ENCODE measurements at places on chromosomes 6 and 20.

- no peaks in the 10 kb centered on the region for H3K27me3 ChIP-seq
- peak overlapping the region; percentile 21 for H3K4me3 ChIP-seq
- DNase-seq, result peak; percentile 74
- no peaks in the 10 kb centered on the region for H3K36me3 ChIP-seq
Measured at GRCh38 chr6:148144917-148145521, 197.6 kb upstream of the SASH1 start.

GRCh38 chr6:36247693-36248092 is 22.2 kb upstream of the PNPLA1 start:
- peaks cover 12% of the 10 kb centered on the region for H3K4me1 ChIP-seq
- peak; percentile 66 for DNase-seq
- H3K4me3 ChIP-seq, result no peak overlapping the region
- no peak overlapping the region for H3K27ac ChIP-seq

GRCh38 chr20:54014293-54014926 is 56.0 kb downstream of the BCAS1 start:
- no peaks in the 10 kb centered on the region for H3K36me3 ChIP-seq
- no peak overlapping the region for H3K4me3 ChIP-seq
- no peaks in the 10 kb centered on the region for H3K4me1 ChIP-seq
- DNase-seq, result no peak

DNA sequence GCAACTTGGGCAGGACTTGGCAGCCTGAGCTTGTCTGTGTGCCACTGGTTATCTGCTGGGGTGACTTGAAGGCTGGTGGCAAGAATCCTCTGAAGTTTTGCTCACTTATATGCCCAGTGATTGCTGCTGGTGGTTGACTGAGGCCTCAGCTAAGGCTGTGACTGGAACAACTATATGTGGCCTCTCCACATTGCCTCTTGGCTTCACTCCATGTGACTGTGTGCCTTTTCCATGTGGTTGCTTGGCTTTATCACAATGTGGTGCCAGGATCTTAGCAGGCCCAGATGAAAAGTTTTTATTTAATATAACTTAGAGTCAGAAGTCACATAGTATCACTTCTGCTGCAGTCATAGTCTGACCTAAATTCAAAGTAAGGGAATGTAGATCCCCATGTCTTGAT is 104.5 kb downstream of the ADAT2 start:
- no peak for DNase-seq
- peak overlapping the region; percentile 30 for H3K27ac ChIP-seq
- no peaks in the 10 kb centered on the region for H3K4me1 ChIP-seq
- H3K4me3 ChIP-seq, result no peak overlapping the region

- H3K27ac ChIP-seq, result no peak overlapping the region
- H3K4me3 ChIP-seq, result no peak overlapping the region
- peaks cover 18% of the 10 kb centered on the region for H3K4me1 ChIP-seq
- no peaks in the 10 kb centered on the region for H3K36me3 ChIP-seq
- no peaks in the 10 kb centered on the region for H3K27me3 ChIP-seq
- no peak for DNase-seq
Measured at GRCh38 chr20:44643596-44644229, 7.8 kb downstream of the ADA start.

DNA sequence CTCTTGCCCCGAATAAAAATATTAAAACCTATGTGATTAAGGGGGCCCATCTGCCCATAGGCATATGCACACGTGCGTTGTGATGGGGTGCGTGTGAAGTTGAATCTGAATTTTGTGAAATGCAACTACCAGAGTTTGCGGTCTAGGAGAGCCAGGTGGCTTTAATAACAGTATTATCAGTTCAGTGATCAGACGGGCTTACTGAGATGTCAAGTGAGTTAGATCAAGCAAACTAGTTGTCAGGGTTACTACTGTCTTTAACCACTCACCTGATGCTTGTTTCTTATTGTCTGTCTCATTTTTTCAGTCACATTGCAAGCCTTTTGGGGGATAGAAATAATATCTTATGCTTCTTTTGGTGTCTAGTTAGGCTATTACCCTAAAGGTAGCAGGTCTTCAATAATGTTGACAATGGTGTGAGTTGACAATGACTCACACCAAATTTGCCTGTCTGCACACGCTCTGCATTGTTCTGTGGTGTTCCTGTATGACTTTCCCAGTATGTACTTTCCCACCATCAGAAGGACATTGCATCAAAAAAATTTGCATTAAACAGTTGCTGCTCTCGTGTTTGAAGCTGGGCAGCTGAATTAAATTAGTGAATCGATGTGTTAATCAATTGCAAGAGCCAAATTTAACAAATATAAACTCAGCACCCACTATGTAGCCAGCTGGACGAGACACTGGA is 103.1 kb upstream of the NAA20 start:
- H3K27ac ChIP-seq, result no peak overlapping the region
- DNase-seq, result no peak
- no peaks in the 10 kb centered on the region for H3K4me1 ChIP-seq
- no peaks in the 10 kb centered on the region for H3K27me3 ChIP-seq

DNA sequence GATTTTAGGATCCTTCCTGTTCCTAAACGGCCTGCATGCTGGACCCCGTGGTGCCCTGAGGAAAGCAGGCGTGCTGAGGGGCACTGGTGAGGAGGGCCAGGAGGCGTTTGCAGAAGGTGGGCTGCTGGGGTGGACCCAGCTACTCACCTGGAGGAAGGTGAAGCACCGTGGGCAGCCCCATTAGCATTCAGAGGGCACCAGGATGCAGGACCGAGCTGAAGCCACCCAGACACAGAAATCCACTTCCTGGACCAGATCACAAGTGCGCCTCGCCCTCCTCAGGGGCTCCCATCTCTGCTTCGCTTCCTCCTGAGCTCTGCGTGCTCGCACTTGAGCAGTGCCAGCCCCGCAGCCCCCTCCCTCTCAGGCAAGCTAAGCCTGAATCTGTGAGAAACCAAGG is 187.0 kb downstream of the SYNDIG1 start:
- no peak overlapping the region for H3K27ac ChIP-seq
- no peaks in the 10 kb centered on the region for H3K36me3 ChIP-seq
- H3K4me3 ChIP-seq, result no peak overlapping the region
- peaks cover 28% of the 10 kb centered on the region for H3K4me1 ChIP-seq

- H3K4me1 ChIP-seq, result no peaks in the 10 kb centered on the region
- H3K4me3 ChIP-seq, result no peak overlapping the region
- no peaks in the 10 kb centered on the region for H3K36me3 ChIP-seq
- no peak for DNase-seq
- no peaks in the 10 kb centered on the region for H3K27me3 ChIP-seq
Measured at GRCh38 chr6:34714663-34715062, 18.1 kb upstream of the ILRUN start.

- H3K4me1 ChIP-seq, result peaks cover 73% of the 10 kb centered on the region
- peak overlapping the region; percentile 55 for H3K27ac ChIP-seq
- H3K4me3 ChIP-seq, result no peak overlapping the region
- H3K27me3 ChIP-seq, result no peaks in the 10 kb centered on the region
- no peaks in the 10 kb centered on the region for H3K36me3 ChIP-seq
Measured at GRCh38 chr6:109056661-109057060, 38.0 kb downstream of the SESN1 start.

- no peak for DNase-seq
- H3K27ac ChIP-seq, result no peak overlapping the region
- no peak overlapping the region for H3K4me3 ChIP-seq
- H3K27me3 ChIP-seq, result peaks cover 12% of the 10 kb centered on the region
- H3K36me3 ChIP-seq, result no peaks in the 10 kb centered on the region
- peaks cover 3% of the 10 kb centered on the region for H3K4me1 ChIP-seq
Measured at GRCh38 chr6:52233975-52234823, 10.1 kb downstream of the IL17F start.

DNA sequence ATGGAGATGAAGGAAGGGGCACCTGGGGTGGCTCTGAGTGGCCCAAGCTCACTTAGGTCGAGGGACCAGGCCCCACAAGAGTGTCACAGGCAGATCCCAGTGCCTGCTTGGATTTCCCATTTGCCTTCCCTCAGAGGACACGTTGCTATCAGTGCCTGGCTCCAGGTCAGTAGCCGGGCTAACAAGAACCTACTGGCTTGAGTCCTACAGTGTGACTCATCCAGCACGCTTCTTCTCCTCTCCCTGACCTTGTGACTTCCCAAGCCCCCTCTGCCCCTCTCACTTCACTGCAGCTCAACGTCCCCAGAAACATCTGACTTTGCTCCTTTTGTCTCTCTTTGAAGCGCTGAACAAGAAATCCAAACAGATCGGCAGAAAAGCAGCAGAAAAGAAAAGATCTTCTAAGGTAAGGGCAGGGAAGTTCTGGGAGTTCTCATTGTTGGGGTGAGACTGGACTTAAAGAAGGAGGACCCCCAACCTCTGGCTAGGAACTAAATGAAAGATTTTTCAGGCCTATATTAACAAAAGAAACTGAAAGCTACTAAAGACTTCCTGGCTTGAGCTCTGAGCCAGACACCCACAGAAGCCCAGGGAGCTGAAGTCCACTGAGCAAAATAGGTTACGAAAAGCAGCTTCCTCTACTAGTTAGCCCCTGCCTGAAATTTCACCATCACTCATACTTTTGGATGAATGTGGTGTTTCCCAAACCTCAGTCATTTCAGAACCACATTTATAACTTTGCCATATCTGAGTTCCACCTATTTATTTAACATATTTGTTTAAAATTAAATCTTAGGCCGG is 21.5 kb downstream of the ASIP start:
- no peaks in the 10 kb centered on the region for H3K27me3 ChIP-seq
- DNase-seq, result no peak
- H3K36me3 ChIP-seq, result no peaks in the 10 kb centered on the region
- no peak overlapping the region for H3K27ac ChIP-seq

DNA sequence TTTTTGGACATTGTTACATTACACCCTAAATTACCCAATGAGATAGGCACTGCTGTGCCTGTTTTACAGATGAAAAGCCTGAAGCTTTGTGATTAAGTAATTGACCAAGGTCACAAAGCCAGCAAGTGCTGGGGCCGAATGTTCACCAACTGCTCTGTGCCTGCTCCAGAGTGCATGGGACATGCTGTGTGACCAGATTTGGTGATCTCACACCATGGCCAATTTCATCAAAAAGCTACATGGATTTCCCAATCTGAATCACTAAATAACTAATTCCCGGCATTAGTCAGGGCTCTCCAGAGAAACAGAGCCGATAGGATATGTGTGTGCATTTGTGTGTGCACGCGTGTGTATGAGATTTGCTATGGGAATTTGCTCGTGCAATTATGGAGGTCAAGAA is 228.3 kb upstream of the ECI2 start:
- H3K4me3 ChIP-seq, result no peak overlapping the region
- no peak overlapping the region for H3K27ac ChIP-seq
- DNase-seq, result no peak
- no peaks in the 10 kb centered on the region for H3K36me3 ChIP-seq
- H3K4me1 ChIP-seq, result no peaks in the 10 kb centered on the region
- H3K27me3 ChIP-seq, result no peaks in the 10 kb centered on the region

GRCh38 chr6:22709803-22710202 is 140.4 kb downstream of the HDGFL1 start:
- no peaks in the 10 kb centered on the region for H3K27me3 ChIP-seq
- no peak overlapping the region for H3K4me3 ChIP-seq
- H3K27ac ChIP-seq, result no peak overlapping the region
- DNase-seq, result no peak
- H3K36me3 ChIP-seq, result no peaks in the 10 kb centered on the region

DNA sequence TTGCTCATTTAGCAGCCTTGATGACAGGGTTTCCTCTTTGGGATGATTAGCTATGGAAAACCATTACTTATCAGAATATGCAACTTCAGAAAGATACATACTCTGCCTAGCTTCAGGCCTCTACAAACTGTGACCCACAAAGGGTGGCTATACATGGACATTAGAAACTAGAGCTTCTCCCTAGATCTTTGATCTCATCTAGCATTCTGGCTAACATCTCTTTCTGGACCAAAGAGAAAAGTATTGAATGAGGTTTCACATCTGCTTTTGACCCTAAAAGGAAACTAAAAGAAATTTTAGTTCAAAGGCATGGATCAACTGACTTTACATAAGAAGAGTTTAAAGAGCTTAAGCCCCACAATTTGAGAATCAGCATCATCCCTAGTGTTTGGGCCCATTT is 12.4 kb upstream of the HMGN3 start:
- H3K36me3 ChIP-seq, result no peaks in the 10 kb centered on the region

GRCh38 chr20:25197183-25197869 is 1.8 kb downstream of the ENTPD6 start:
- no peak overlapping the region for H3K27ac ChIP-seq
- peak overlapping the region; percentile 62 for H3K4me3 ChIP-seq
- no peak for DNase-seq
- no peaks in the 10 kb centered on the region for H3K36me3 ChIP-seq

- no peak overlapping the region for H3K27ac ChIP-seq
- DNase-seq, result no peak
- H3K4me3 ChIP-seq, result no peak overlapping the region
Measured at GRCh38 chr6:51585264-51585663, 502.1 kb downstream of the PKHD1 start.

DNA sequence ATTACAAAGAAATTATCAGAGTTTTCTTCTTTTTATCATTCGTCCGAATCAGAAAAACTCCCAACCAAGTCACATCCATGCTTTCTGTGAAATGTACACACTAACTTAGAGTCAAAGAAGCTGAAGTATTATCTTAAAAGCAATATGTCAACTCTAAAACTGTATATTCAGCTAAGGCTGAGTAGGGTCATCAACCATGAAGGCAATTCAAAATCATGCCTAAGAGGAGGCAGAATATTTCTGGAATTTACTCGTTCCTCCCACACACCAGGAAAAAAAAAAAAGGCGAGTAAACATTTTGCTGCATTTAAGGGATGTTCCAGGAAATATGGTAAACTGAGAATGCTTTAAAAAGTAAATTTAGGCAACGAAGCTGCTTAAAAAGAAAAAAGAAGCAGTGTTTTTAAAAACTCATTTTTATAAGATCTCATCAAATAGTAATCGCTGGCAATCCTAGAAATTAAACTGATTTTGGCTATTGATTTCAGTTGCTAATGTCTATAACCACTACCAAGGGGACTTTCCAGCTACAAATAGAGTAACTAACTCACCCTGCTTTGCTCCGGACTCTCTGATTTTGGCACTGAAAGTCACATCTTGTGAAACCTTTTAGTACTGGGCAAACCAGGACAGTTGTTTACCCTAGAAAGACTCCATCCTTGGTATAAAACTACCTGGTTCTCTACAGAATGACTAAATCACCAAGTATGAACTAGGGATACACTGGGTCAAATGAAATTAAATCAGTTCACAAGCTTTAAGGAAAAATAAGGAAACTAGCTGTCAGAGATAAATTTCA is 82.8 kb downstream of the MBOAT1 start:
- H3K27me3 ChIP-seq, result no peaks in the 10 kb centered on the region
- peaks cover 4% of the 10 kb centered on the region for H3K4me1 ChIP-seq
- no peak for DNase-seq
- H3K4me3 ChIP-seq, result no peak overlapping the region
- H3K27ac ChIP-seq, result no peak overlapping the region

GRCh38 chr6:24387818-24388217 is 14.9 kb upstream of the MRS2 start:
- H3K4me1 ChIP-seq, result no peaks in the 10 kb centered on the region
- DNase-seq, result no peak
- H3K4me3 ChIP-seq, result no peak overlapping the region
- no peak overlapping the region for H3K27ac ChIP-seq

DNA sequence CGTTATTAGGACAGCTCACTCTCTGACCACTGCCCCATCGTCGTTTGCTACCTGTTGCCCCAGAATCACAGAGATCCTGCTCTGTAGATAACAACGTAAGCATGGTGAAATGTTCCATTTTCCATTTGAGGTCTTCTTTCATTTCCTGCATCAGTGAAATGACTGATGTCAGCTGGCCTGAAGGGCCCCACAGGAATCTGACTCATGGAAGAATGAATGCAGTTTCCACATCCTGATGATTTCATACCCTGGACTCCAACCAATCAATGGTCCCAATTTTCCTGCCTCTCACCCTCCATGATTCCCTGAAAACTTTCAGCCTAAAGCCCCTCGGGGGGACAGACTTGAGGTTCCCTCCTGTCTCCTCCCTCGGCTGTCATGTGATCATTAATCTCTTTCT is 394.4 kb upstream of the CDH4 start:
- no peak overlapping the region for H3K4me3 ChIP-seq
- H3K27me3 ChIP-seq, result no peaks in the 10 kb centered on the region
- H3K27ac ChIP-seq, result no peak overlapping the region
- DNase-seq, result no peak
- no peaks in the 10 kb centered on the region for H3K4me1 ChIP-seq
